IPS DF 19.7 (cell line): ENCODE measurements at places on chromosomes 12 and 14.

DNA sequence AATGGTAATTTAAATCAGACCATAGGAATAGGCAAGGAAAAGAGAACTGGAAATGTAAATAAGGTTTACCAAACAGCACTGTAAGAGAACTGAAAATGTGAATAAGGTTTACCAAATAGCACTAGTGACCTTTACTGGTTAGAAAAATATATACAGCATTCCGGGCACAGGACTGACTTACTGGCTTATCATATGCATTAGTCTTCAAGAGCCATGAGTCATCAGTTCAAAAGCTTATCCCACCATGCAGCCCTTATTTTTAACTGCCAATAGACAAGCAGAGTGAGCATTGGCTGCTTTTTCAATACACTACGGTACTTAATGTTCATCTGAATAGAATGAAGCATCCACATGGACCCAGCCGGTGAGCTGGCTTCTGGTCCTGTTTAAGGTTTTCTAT is 13.0 kb upstream of the NELL2 start:
- no peak for DNase-seq

DNA sequence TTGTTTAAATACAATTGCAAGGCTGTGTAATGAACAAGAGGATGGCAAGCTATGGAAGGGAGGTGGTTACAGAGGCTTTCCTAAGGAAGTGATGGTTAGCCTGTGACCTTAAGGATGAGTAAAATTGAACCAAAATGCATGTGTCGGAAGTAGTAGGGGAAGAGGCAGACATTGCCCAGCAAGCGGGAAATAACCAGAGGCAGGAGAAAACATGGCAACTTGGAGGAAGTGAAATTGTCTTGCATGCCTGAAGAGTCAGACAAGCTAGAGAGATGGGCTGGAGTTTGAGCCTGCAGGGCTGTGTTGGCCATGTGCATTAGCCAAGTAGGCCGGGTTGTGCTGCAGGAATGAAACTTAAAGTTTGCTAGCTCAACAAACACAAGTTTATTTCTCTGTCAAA is 96.2 kb downstream of the BTG1 start:
- no peak for DNase-seq

DNA sequence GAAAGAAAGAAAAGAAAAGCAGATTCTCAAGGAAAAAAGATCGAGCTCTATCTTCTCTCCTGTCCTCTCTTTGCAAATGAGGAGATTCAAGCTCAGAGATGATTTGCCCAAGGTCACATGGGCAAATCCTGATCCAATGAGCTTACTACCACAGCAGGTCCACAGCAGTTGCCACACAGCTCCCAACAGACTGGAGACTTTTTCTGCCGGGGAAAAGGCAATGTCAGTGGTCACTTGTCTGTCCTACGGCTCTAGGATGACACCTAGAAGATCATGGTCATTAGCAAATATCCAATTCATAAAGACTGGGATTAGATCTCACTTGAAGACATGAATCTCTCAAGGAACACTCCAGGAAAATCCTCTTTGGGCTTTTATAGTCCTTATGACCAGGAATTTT is 58.8 kb downstream of the TTC7B start:
- DNase-seq = no peak

- no peak for DNase-seq
Observed at GRCh38 chr12:11705010-11705409, 55.5 kb downstream of the ETV6 start.

DNA sequence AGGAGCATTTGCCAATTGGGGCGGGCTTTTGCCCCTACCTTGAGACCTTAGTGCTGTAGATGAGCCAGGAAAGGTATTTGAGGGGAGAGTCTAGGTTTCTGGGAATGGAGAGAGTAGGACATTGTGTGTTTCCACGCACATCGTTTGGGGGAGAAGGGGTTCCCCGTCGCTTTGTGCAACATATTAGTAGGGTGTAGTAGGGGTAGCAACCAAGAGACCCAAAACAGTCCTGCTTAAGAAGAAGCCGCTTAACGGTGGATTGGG is 694 bp upstream of the PTGES3 start:
- DNase-seq = no peak

DNA sequence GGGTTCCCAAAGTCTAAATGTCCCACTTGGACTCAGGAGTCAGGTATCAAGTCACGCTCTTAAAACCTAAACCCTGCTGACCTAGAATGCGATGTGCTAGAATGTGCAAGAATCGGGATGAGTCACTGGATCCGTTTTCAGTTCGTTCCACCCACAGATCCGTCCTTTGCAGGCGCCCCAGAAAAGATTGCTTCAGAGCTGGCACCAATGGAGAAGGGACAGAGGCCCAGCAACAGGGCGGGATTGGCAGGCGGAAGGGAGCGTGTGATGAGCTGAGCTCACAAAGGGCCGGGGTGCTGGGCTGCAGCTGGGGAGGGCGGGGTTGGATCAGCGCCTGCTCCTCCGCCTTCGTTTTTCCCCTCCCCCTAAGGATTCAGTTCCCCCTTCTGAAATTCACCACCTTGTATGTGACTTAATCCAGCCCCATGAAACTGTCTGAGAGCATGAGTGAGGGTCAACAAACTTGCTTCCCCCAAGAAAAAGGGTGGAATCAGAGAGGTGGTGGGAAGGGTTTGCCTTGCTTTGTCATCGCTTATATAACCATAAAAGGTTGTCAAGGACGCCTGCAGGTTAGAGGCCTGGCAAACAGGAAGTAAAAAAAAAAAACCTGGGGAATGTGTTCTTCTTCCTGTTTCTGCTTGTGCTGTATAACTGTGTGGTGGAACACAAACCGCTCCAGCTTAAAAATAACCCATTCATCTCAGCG is 2.8 kb upstream of the UBC start:
- peak; percentile 94 for DNase-seq

DNA sequence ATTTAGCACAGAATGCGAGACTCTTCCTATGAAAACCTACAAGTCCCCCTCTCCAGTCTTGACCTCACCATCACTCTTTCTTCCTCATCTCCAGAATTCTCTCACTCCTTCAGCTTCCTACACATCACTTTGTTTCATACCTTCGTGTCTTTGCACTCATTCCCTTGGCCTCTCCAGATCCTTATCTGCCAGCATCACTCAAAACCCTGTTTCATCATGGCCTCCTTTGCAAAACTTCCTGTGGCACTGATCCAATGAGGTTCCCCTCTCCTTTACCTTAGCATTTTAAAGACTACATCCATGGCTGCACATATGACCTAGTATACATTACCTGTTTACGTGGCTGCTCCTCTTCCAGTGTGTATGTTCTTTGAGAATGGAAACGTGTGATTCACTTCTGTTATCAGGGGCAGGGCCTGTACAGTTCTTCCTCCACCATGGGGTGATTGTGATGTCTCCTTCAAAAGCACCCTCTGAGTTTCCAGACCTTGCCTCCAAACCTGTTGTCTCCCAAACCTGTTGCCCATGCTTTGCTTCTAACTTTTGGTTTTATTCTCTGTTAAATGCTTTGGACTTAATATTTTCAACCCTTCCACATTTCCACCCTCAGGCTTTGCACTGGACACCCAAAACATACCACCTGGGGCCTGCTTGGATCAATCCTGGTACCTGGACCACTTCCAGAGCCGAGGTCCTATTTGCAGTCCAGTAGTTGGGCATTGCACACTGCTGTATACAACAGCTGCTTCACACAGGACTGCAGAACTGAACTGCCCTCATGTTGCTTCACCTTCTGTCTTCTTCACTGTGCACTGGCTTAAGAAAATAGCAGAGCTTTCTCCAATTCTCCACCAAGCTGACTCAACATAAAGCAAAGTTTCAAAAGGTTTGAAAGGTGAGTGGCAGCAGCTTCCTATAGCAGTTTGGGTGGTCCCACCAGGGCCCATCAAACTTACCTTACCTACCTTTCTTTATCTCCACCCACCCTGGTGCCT is 131.7 kb downstream of the LLPH start:
- DNase-seq = no peak
